ENCODE measurements at places on chromosomes 1 and 21.

DNA sequence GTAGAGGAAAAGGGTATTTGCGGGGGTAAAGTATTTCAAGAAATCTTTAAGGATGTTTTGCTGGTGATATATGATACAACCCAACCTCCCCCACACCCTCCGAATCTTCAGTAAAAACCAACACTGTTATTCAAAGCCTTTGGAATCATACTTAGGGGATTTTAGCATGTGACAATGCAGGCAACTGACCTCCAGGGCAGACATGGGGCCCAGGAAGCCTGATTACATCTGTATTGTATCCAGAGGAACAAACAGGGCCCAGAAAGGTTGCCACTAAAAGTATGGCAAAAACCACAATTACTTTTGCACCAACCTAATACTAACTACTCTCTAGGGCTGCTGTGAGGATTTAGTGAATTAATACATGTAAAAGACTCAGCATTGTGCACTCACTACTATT lies 43.9 kb upstream of the CNN3 start:
- DNase-seq = no peak

DNA sequence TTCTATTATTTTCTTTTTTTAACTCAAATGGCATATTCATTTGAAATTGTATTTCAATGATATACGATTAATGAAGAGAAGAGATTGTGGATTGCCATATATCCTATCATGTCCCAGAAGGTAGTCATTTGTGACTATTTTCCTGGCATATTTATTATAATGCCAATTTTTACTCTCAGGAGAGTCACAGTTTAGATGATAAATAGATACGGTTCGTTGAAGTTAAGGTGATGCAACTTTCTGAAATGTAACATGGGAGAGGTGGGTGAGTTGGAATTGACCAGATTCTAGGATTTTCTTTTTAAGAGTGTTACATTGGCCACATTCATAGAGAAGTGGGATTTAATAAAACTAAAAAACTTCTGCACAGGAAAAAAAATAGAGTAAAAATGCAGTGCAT lies 1138.5 kb downstream of the NCAM2 start:
- no peak for DNase-seq

GRCh38 chr21:37257511-37257966 lies 9.6 kb downstream of the VPS26C start:
- DNase-seq = no peak

DNA sequence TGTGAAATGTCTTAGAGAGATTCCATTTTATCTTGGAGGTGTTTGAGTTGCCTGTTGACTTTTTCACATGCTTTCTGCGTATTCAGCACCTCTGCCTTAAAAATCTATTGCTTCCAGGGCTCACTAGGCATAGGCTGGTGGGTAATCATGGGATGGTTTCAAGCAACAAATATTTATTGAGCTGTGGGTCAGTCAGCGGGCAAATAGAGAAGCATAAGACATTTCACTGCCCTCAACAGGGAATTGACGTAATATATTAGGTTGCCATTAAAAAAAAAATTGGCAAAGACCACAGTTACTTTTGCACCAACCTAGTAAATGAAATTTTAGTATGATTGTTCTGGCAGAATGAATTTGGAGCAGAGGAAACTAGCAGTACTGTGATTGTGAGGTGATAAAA lies 44.3 kb upstream of the NBL1 start:
- DNase-seq = no peak

- DNase-seq = no peak
These were observed 3.3 kb downstream of the B3GALT2 start for GRCh38 chr1:193183019-193183627.

DNA sequence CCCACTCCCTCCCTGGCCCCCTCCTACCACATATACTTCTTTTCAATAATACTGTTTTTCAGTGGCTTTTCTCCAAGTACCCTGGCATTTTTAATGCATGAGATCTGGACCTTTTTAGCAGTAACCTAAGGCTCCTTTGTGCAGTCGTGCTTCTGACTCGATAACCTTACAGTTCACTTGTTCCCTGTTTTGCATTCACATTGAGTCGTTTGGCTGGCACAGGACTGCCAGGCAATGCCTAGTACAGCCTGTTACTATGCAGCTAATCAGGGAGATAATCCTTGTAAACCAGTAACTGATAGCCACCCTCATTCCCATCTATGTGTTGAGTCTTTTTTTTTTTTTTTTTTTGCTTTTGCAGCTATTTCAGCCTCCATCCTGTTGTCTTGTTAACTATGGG lies 3.7 kb downstream of the ATP1B1 start:
- DNase-seq = no peak

DNA sequence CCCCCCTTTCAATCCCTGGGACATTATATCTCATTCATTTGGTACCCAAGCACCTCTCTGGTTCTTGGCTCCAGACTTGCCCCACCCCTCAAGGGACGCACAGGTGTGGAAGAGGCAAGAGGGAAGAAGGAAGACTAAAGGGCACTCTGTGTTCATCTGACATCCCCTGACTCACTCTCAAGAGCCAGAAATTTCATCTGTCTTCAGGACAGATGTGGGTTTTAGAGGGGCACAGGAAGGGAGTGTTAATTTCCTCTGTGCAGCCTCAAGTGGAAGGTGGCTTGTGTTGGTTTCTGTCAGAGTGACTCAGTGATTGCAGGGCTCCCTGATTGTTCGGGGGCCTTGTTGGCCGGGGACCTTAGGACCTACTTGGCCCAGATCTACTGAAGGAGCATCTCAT lies 2.4 kb downstream of the C2CD4D start:
- DNase-seq = no peak

- no peak for DNase-seq
These were observed 7.8 kb downstream of the SLC41A1 start for GRCh38 chr1:205805082-205805711.

GRCh38 chr1:94142583-94142982 lies 21.6 kb upstream of the ABCA4 start:
- no peak for DNase-seq

DNA sequence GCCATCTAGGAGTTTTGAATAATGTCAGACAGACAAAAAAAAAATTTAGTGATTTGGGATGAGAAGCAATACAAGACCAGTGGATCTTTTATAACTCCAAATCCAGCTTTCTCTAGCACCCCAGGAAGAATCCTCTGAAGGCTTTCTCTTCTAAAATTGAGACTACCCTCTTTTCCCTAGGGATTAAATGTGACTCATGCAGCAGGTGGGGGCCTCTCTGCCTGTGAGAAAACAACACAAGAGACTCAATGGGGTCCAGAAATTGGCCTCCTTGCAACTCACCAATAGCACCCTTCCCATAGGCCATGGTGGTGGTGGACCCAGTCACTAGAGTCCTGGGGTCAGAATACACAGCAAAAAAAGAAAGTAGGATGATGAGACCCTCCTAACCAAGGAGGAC lies 120.3 kb upstream of the ATP1A1 start:
- no peak for DNase-seq

- no peak for DNase-seq
These were observed 9.1 kb downstream of the LMNA start for GRCh38 chr1:156123356-156124196.

- DNase-seq = no peak
These were observed 231.9 kb downstream of the TOMM20 start for GRCh38 chr1:234896477-234897389.

GRCh38 chr1:224325959-224326358 lies 4.0 kb downstream of the NVL start:
- DNase-seq = no peak

- DNase-seq = no peak
These were observed 70.8 kb downstream of the SYT2 start for GRCh38 chr1:202639500-202639899.

DNA sequence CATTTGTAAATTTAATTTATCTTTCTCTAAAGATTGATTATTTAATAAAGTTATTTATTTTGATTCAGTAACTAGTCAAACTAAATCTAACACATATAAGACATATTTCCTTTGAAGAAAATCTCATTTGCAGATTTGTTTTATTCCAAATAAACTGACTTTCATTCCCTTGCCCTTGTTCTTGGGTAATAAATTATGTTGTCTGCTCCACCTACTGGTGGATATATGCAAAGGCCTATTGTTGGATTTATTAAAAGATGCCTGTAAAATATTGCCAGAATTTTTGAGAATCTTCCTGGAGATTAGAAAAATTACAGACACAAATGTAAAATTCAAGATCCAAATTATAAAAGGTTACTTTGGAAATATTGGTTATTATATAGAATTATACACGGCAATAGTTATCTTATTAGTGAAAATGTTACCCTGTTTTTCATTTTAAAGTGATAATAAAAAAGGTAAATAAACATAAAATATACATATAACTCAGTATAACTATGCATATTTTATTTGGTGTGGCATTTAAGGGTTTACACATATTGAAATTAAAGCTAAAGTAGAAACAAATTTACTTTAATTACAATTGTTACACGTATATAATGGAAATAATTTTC lies 116.1 kb downstream of the SPATA17 start:
- DNase-seq = no peak

DNA sequence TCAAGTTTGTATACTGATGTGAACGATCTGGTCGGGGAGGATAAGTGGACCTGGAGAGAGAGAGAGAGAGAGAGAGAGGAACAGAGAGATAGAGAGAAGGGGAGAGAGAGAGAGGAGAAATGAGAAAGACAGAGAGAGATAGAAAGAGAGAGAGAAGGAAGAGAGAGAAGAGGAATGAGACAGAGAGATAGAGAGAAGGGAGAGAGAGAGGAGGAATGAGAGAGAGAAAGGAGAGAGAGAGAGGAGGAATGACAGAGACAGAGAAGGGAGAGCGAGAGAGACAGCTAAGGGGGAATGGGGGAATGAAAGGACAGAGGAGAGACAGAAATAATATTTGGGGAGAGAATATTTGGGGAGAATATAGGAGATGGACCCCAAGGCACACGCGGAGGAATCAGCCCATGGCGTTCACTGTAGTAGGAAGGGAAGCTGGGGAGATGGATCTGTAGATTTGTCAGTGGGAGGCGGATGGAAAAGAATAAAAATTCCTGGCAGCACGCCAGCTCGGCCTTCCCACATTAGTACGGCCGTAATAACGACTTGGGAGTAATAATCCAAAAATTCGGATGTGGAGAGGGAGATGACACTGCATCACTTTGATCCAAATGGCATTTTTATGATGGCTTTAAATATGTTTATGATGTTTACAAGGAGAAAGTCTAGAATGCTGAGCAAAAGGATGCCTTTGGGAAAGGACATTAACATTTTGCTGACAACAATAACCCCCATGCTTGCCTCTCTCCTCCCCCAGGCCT lies 159.8 kb upstream of the KCNJ6 start:
- no peak for DNase-seq

- no peak for DNase-seq
These were observed 90.0 kb downstream of the GRIK1 start for GRCh38 chr21:29849735-29850176.

DNA sequence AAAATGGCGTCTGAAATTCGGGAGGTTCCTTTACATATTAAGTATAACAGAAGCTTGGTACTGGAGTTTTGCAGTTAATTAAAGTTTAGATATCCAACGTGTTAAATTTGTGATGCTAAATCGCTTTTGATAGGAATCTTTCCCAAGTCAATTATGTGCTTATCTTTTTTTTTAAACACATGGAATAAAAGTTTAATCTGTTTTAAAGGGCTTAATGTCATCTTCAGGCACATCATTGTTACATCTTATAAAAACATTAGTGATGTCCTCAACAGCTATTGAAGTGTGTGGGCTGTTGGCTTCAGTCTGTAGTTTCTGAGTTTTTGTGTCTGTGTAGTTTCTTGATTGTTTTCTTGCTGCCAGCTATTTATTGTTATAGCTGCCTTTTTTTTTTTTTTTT lies 5.3 kb downstream of the FMN2 start:
- DNase-seq = no peak

GRCh38 chr1:83999316-83999819 lies 436 bp upstream of the TTLL7 start:
- DNase-seq = no peak

DNA sequence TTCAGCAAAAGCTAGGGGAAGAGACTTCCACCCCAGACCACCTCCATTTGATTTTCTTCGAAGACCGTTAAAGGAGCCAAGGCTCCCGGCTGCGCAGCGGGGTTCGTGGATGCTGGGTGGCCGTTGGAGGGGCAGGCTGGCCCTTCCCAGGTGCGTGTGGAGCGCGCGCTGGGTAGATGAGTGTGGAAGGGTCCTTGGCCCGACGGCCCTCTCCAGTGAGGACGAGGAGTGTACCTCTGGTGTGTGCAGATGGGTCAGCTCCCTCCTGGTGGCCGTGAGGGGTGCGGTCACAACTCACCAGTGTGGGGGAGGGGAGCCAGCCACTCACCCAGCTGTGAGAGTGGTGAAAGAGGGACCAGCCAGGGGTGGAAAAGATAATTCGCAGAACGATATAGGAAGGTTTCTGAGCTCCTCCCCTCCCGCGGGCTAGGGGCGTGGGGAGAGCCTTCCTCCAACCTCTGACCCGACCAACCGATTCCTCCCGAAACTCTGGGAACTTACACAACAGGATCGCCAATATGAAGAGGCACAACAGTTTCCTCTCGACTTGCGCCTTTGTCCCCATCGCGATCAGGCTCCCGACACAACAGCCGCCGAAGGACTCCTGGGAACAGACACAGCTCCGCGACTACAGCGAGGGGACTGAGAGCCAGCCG lies at the start of gene F11R:
F11R (minus strand) TSS at position 644 of the 656 bp plus-strand sequence; CDS start at position 565, 79 bp downstream.
- DNase-seq = peak; percentile 49

DNA sequence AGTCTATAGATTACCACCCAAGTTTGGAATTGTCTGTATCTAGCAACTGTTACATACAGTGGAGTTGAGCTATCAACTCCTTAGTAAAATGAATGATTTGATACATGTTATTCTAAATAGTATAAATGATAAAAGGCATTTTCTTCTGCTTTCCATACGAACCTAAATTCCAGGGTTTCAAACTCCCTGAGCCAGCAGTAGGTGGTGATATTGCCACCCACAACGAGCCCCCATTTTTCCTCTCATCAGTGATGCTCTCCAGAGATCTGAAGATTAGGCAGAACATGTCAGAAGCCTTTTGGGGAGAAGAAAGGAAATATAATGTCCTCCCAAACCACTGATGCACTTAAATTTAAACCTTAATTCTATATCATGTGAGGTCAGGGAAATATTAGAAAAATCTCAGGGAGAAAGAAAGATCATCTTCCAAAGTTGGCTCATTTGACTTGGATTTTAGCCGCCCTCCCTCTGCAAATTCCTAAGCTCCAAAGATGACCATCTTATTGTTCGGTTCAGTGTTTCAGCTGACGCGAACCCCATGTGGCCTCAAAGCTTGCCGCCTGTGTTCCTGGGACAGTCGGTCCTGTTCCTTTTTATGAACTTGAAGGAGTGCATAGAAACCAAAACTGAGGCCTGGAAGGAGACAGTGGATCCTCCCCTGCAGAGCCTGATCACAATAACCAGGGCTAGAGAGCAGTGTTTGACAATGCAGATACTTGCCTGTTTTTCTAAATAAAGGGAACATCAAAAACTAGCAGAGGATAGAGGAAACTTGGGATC lies 2.3 kb downstream of the EVA1C start:
- DNase-seq = no peak

Measured in cortex of kidney (tissue), 1 donor.